CD8-positive, alpha-beta T cell (primary cell): ENCODE measurements at places on chromosomes 1 and 21. TPM values are rescaled to one million over a fixed set of nuclear protein-coding genes. Genes with fewer than 3 reads are reported as not detected.

Gene KRTAP10-11
- total RNA-seq: not detected

Gene SYDE2
- 6.2 TPM for total RNA-seq

Gene CR1L
- total RNA-seq: not detected

Gene FMN2
- total RNA-seq: not detected

Gene GPR3
- not detected for total RNA-seq

Gene GBP6
- 0.14 TPM for total RNA-seq

Gene TNNT2
- not detected for total RNA-seq

Gene FCRL2
- 0.62 TPM for total RNA-seq

Gene APOBEC4
- total RNA-seq: not detected
